CD4-positive, alpha-beta T cell treated with Interleukin-21 for 1 hour (primary cell): ENCODE measurements at places on chromosomes 5 and 9.
A peak's percentile ranks its signal among the peaks of the same experiment; 100 is the strongest.

GRCh38 chr5:33306758-33307157 lies 134.0 kb upstream of the TARS1 start:
- DNase-seq: no peak

- no peak for DNase-seq
Observed at GRCh38 chr9:94779031-94779430, 52.5 kb downstream of the AOPEP start.

DNA sequence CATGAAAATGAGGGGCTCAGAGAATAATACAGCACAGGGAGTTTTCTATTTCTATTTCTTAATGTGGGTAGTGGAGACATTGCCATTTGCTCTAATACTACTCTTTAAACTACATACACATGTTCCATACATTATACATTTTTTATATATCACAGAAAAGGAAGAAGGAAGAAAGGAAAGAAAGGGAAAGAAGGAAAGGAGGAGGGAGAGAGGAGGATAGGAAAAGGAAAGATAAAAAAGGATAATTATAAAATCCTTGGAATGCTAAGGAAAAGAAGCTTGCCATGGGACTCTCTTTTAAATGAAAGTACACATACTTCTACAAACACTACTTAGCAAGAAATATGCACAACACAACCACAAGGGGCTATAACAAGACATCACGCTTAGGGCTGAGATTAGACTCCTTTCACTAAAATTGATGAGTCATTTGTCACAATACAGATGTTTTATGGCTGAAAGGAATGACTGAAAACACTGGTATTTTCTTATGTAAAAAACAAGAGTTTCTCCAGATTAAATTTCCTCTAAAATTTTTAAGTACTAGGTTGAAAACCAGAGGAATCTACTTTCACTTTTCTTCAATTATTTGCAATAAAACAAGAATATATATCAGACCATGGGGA lies 219.8 kb downstream of the ARL15 start:
- no peak for DNase-seq

GRCh38 chr5:174046558-174046957 lies 1.1 kb downstream of the NSG2 start:
- DNase-seq: no peak

DNA sequence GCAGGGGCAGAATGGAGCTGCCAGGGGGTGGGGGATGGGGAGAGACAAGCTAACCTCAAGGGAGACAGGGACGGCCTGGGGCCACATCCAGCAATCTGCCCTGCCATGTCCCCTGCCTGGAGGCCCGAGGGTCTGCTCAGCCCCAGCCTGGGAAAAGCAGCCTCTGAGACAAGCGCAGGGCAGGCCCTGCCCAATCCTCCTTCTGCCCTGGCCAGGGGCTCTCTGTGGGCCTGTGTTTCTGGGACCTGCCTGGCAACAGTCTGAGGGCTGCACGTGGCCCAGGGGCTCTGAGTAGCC lies 13.9 kb upstream of the QSOX2 start:
- no peak for DNase-seq

DNA sequence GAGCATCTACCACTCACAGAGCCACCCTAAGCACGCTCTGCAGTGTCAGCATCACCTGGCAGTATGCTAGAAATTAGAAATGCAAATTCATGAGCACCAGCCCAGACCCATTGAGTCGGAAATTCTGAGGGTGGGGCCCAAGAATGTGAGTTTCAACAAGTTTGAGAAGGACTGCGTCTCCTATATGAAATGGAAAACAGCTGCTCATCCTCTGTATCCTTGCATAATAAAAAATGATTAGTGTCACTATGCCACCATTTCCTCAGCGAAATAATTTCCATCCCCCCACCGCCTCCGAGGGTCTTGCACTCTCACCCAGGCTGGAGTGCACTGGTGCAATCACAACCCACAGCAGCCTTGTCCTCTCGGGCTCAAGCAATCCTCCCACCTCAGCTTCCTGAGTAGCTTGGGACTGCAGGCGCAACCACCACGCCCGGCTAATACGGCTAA lies 1.3 kb upstream of the IQGAP2 start:
- DNase-seq: peak; percentile 28

DNA sequence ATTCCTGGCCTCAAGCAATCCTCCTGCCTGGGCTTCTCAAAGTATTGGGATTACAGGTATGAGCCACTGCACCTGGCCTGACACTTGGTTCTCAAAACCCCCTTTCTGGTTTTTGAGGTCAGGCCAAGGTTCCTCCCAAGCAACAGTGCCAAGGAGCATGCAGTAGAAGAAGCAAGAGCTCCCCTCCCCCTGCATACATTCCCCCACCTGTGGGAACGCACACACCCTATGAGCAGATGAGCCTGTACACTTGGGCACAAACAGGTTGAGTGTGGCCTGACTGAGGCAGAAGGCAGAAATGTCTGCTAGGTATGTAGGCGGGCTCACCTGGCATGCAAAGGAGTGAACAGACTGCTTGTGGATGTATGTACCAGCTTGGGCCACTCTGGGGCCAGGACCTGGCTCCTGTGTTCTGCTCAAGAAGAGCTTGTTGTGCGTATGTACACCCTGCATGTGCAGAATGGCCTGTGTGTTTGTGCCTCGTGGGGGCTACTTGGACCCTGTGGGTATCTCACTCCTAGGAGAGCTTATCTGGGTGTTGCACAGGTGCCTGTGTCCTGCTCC lies 1.7 kb downstream of the GPRIN1 start:
- no peak for DNase-seq

DNA sequence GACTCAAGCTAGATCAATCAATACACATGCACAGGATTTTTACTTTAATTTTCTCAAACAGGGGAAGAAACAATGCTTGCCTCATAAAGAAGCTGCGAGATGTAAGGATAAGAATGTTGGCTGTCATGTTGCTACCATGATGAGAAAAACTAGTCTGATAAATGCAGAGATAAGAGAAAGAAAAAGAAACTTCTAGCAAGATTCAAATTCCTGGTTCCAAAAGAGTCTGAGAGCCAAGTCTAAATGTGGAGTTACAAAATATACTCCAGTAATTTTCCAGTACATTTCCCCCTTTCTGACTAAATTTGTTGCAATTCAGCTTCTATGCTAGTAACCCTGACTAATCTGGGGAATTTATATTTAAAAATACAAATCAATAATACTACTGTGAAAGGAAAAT lies 10.4 kb upstream of the ANXA1 start:
- no peak for DNase-seq

DNA sequence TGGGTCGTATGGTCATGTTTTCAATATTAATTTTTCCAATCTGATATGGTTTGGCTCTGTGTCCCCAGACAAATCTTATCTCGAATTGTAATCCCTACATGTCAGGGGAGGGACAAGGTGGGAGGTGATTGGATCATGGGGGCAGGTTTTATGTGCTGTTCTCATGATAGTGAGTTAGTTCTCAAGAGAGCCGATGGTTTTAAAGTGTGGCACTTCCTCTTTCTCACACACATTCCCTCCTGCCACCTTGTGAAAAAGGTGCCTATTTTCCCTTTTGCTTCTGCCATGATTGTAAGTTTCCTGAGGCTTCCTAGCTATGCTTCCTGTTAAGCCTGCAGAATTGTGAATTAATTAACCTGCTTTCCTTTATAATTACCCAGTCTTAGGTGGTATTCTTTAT lies 309.1 kb upstream of the GRIN3A start:
- DNase-seq: no peak

GRCh38 chr5:83406906-83407305 lies 64.6 kb upstream of the VCAN start:
- no peak for DNase-seq

DNA sequence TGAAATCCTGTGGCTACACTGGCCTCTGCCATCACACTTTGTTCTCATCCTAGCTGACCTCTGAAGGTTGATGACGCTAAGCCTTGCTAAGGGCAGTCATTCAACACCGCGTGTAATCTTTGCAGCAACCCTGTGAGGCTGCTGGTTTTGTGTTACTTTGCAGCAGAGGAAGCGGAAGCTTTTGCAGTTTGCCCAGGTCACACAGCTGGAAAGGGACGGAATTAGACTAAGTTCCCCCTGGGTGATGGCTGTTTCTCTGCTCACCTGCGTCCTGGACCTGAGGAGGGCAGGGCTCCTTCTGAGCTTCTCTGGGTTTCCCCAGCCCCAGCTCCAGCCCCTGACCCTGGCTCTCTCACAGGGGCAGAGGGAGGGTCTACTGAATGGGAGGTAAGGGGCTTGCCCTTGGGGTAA lies 7.3 kb upstream of the SLC25A51 start:
- DNase-seq: no peak

GRCh38 chr9:115923903-115924668 lies 229.5 kb upstream of the PAPPA start:
- no peak for DNase-seq

DNA sequence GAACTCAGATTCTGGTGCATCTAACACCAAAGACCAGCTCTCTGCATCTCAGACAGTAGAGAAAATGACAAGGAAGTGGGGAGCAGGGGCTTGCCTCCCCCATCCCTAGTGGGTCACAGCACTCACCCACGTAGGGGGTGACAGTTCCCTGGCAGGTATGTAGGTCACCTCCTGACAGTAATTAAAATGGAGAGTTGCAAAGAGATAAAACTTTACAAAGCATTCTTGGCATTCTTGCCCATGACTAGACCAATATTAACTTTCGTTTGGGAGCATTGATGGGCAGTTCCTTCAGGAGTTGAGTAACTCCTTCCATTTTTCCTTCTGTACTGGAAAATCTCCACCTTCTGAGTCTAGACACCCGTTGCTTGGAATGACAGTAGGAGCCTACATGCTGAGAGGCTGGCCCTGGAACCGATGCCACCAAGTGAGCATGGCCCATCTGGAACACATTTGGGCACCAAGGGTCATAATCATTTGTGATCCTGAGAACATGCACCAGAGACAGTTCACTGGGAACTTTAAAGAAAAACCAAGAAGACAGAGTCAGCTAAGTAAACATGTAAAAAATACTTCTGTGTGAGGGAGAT lies 81.5 kb upstream of the MSX2 start:
- no peak for DNase-seq

- DNase-seq: no peak
Observed at GRCh38 chr9:27423915-27424710, 100.0 kb upstream of the IFNK start.

DNA sequence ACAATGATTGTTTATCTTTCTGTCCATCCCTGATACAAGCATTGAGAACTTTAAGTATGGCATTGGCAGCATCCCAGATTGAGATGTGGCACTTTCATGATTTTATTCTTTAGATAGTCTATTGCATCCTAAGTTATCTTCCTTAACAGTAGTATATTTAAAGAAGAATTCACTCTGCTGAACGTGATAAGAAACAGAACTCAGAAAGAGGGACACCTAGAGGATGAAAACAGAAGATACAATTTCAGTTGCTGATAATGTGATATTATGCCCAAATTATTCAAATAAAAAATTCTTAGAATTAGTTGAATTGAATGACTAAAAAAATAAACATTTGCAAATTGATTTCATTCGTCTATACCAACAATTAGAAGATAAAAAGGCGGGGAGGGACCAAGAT lies 218.1 kb upstream of the DMRTA1 start:
- DNase-seq: no peak

- DNase-seq: no peak
Observed at GRCh38 chr5:146816775-146817387, 61.7 kb downstream of the PPP2R2B start.

GRCh38 chr5:145360936-145361335 lies 474.2 kb downstream of the PRELID2 start:
- no peak for DNase-seq

- no peak for DNase-seq
Observed at GRCh38 chr5:103414604-103415003, 148.0 kb downstream of the NUDT12 start.

DNA sequence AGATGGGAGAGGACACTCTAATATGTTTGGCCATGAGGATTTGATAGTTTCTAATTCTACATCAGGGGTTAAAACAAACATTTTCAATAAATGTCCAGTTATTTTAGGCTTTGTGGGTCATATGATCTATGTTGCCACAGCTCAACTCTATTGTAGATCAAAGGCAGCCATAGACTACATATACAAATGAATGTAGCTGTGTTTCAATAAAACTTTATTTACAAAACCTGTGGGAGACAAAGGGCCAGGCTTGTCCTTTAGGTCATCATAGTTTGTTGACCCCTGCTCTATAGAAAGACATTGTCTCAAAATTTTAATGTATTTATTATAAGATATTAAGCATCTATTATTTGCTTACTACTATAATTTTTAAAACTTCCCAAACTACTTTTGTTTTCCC lies 325.4 kb upstream of the MEF2C start:
- DNase-seq: no peak

DNA sequence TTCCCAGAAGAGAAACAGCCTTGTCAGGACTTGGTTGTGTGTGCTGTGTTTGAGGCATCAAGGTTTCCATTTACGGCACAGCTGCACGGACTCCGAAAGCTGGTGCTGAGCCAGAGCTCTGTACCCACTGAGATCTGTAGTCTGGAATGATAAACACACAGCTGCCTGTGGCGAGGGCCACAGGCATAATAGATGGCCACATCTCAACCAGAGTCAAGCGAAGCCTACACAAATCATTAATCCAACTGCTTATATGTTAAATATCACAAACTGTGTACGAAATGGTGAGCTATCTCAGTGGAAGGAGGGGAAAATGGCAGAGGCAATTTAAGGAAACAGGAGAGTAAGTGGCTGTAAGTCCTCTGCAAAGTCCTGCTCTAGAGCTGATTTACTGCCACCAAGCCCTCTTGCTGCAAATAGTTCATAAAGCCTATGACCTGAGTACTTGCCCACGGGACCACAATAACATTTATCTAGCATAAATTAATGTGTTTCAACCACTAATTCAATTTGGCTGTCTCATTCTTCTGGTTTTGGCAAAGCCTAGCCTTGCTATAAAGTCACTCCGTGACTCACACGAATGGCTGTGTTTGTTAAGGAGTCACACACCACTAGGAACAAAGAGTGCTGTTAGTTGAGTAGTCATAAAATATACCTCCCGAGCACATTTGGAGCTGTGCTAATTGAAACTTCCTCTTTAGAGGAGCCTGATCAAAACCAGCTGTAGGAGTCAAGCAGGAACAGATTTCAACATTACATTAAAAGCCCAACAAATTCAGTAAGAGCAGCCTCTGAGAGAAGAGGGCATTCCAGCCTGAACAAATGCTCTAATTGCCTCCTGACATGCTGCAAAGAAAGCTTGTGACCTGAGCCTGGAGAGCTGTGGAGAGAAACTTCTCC lies 738.6 kb upstream of the ZNF608 start:
- DNase-seq: no peak

GRCh38 chr5:126514131-126514557 lies 80.9 kb downstream of the ALDH7A1 start:
- DNase-seq: no peak

DNA sequence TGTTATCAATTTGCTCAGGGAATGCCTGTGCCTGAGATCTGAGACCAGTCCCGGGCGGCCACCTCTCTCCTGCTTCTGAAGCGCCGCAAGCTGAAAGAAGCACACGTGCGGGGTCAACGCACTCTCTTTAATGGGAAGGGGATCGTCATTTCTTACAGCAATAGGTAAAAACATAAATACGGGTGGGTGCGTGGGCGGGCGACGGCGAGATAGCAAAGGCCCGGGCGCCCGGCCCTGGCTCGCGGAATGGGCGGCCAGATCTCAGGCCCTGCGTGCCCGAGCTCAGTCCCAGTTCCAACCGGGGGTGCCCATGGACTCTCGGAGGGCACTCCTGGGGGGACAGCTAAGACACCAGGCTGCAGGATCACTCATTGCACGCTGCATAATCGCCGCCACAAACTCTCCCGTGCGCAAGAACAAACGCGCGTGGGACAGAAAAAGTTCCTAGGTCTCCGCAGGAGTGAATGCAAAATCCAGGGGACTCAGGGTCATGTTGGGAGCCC lies 3.0 kb downstream of the NKX2-5 start:
- no peak for DNase-seq

- DNase-seq: no peak
Observed at GRCh38 chr5:176790941-176791340, 19.4 kb upstream of the UNC5A start.

GRCh38 chr5:3202570-3202969 lies 393.1 kb upstream of the IRX1 start:
- DNase-seq: no peak

GRCh38 chr5:143399616-143400540 lies 3.6 kb downstream of the NR3C1 start:
- no peak for DNase-seq
